ENCODE measurements at places on chromosomes 3 and 15. TPM values are rescaled to one million over a fixed set of nuclear protein-coding genes. Genes with fewer than 3 reads are reported as not detected.

- peak; percentile 46 for DNase-seq
Observed at GRCh38 chr3:42159706-42160472, 68.7 kb downstream of the TRAK1 start.

DNA sequence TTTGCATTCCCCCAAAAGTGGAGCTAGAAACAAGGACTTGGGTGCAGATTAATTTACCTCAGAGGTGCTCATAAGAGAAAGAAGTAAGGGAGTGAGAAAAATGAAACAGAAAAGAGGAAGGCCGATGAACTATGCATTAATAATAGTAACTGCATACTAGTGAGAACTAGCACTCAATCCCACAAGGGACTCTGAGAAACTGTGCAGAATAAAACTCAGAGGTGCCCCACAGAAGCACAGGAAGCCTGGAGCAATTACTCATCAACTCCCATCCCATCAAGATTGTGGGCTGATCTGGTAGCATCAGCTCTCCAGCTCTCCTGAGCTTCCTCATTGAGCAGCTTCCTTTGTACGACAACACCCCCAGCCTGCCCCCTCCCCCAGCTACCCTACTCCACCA lies 50.8 kb downstream of the CLDN18 start:
- DNase-seq, result no peak

DNA sequence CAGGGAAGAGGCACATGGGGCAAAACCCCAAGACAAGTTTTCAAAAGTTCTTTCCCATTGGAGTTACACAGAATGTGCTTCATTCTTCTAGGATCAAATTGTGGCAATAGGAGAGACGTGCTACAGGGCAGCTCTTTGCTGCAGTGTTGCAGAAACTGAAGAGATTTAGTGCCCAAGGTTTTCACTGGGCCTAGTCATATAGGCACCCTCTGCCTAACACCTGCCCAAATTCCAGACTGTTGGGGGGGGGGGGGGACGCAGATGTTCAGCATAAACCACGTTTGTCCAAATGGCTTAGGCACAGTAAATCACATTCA lies 346.8 kb upstream of the ZNF717 start:
- DNase-seq, result no peak

- no peak for DNase-seq
Observed at GRCh38 chr3:46926871-46927717, 49.5 kb downstream of the CCDC12 start.

- no peak for DNase-seq
Observed at GRCh38 chr3:194555175-194556062, 68.6 kb upstream of the ATP13A3 start.

DNA sequence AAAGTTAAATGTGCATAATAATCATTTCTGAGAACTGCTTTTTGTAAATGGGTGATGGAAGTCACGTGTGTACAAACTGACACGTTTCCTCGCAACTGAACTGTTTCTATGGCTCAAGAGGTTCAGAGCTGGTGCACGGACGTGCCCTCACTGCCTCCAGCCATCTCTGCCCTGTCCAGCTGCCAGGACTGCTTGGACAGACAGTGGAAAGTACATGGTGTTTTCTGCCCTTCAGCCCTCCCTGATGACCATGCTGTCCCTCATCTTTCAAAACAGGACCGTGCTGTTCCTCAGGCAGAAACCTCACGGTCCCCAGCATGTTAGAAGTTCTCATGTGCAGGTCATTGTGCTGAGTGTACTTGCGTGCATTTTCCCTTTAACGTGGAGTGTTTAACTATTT lies 38.7 kb downstream of the GJD2 start:
- no peak for DNase-seq

- no peak for DNase-seq
Observed at GRCh38 chr15:100261302-100262240, 80.2 kb downstream of the ADAMTS17 start.

GRCh38 chr3:58361866-58362265 lies 29.2 kb downstream of the PXK start:
- no peak for DNase-seq

DNA sequence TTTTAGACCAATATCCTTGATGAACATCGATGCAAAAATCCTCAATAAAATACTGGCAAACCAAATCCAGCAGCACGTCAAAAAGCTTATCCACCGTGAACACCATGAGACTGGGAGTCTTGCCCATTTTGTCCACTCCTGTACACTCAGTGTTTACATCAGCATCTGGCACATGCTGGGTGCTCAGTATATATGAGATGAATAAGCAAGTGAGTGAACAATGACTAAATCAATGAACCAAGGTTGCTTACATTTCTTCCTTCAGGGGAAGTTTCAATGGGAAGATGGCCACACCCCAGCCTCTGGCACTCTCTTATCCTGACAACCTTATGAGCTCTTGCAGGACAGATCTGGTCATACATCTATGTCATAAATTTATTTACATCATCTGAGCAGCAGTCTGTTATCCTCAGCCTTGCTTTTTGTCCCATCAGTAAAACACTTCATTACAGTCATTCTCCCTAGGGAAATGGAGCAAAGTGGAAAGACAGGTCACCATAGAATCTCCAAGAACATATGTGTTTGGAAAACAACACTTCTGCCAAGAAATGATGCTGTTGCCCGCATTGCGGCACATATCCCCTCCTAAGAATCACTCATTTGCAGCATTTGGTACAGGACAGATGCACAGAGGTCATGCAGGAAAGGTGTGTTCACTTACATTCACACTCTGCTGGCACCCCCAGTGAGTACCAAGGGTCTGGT lies 171.8 kb upstream of the EIF1B start:
- DNase-seq, result no peak

DNA sequence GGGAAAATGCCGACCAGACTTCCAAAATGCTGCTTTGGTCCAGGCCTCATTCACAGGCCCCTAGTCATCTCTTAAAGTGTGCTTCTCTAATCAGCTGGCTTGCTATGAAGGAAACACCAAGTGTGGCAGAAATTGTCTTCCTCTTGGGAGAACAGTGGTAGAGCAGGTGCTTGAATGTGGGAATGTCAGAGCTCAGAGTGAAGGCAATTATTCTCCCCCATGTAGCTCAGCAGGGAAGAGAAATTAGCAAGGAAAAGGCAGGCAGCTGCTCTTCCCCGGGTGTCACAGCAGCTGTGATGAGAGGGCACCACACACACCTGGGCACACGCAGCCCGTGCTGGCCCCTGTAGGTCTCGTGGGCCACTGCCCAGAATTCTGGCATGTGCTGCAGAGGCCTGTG lies 358.5 kb downstream of the WDR72 start:
- DNase-seq, result no peak

DNA sequence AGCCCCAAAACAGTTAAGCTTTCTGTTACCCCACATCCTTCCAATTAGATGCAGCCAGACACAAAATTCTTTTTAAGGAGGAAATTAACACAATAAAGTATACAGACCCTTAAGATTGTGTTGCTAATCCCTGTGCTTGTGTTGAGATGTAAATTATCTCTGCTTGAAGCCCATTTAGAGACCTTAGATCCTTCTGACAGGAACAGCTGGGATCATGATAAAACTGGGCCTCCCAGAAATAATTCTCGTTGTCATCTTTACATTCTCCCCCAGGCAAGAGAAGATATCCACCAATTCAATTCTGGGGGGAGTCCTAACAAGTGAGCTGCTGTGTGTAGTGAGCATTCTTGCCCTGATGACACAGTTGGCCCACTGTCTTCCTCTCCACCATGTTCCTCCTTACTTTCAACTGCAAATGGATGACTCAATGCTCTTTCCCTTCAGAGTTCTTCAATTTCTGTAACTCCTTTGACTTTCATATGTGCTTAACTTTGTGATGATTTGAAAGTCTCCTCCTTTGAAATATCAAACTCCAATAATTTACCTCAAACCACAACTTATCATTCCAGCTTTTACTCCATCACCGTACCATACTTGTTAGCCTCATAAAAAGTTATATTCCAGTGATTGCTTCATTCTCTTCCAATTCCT lies 186.6 kb downstream of the RAP2B start:
- no peak for DNase-seq

- no peak for DNase-seq
Observed at GRCh38 chr15:101250873-101251829, 697 bp downstream of the CHSY1 start.

GRCh38 chr3:72390841-72391240 lies 457.4 kb downstream of the SHQ1 start:
- DNase-seq, result no peak

- no peak for DNase-seq
Observed at GRCh38 chr3:59641169-59641899, 591.5 kb upstream of the CFAP20DC start.

DNA sequence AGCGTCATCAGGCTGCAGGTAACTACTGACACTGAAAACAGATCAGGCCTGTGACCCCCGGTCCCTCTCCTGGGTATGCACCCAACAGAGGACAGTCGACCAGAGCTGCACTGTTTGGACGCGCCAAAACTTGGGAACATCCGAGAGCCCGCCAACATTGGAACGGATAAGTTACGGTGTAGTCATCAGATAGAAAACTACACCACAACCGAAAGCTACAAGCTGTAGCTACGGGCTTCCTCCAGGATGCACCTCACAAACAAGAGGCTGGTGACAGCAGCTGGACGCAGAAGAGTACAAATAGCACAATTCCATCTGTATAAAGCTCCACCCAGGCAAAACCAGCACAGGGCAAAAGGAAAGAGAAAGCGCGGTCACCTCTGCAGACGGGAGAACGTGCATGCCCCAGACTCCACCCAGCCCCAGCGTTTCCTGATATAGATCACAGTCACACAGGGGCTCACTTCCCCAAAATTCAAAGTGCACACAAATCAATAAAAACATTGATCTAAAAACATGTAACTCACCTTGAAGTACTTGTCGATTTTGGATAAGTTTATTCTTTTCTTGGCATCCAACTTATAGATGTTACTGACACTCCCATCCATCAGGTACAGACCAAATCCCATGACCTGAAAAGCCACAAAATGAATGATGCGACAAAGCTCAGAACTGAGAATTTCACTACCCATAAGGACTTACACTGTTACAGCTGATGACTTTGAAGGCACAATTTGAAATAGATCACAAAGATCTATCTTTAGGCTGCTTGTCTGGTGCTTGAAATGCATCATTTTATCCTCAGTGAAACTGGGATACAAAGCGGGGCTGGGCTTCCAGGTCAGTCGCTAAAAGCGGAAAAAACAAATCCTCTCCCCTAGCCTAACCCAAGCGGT lies 43.3 kb downstream of the CYFIP1 start:
- DNase-seq, result no peak

DNA sequence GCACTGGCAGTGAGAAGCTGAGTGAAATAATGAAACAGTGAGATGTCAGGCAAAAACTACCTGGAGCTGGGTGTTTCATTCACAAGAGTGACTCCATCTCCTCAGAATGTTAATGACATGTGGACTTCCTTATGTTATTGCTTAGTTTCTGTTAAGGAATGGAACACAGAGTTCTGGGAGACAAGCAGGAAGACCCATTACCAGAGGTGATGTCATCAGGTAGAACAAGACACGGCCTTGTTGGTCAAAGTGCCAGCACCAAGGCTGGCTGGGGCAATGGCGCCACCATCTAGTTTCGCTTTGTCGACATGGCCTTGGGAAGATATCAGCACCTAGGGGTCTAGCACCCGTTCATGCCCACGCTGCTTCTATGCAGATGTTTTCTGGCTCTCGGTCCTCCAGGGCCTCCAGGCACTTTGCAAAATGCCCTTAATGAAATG lies 252.2 kb downstream of the FAM43A start:
- no peak for DNase-seq

DNA sequence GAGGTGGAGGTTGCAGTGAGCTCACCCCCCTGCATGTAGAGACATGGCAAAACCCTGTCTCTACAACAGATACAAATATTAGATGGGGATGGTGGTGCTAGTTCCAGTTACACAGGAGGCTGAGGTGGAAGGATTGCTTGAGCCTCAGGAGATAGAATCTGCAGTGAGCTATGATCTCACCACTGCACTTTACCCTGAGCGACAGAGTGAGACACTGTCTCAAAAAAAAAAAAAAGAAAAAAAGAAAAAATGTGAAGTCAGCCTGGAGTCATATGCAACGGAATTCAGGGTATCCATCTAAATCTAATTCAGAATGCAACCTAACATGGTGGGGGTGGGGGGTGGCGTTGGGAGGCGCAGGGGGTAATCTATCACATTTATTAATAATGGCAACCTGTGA lies 37.1 kb upstream of the NR2F2 start:
- no peak for DNase-seq

DNA sequence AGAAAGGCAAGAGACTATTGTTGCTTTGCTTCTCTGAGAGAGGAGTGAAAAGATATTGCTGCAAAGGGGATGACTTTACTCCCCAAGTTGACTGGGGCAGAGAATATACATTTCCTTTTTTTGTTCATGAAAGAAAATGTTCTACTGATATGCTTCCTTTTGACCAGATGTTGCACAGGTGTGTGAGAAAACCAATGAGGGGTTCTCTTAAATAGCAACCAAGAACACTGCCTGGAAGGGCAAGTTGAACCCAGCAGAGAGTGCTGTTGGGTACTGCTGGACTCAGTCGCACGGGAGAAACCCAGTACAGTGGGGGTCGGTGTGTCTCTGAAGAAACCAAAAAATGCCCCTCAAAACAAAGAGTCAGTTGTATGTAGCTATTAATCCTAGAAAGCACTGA lies 101.2 kb downstream of the CHST2 start:
- DNase-seq, result no peak

Gene SV2B
- 0.05 TPM for total RNA-seq

Gene SPTSSB
- not detected for total RNA-seq

Gene TMCO5A
- not detected for total RNA-seq

Gene DISP2
- total RNA-seq, result 0.52 TPM

Gene MYRIP
- not detected for total RNA-seq

Gene LRRC31
- total RNA-seq, result not detected

Gene CPN2
- not detected for total RNA-seq

Gene FHIT
- total RNA-seq, result 11.7 TPM

Gene CLRN1
- total RNA-seq, result not detected

Gene ROPN1B
- not detected for total RNA-seq

Gene GRK7
- total RNA-seq, result 0.42 TPM

Gene PAQR9
- total RNA-seq, result not detected

Data from naive thymus-derived CD8-positive, alpha-beta T cell (primary cell).